ENCODE measurements at places on chromosomes 6 and 20.

- no peak for DNase-seq
Measured at GRCh38 chr6:56820060-56820459, 134.8 kb upstream of the BEND6 start.

DNA sequence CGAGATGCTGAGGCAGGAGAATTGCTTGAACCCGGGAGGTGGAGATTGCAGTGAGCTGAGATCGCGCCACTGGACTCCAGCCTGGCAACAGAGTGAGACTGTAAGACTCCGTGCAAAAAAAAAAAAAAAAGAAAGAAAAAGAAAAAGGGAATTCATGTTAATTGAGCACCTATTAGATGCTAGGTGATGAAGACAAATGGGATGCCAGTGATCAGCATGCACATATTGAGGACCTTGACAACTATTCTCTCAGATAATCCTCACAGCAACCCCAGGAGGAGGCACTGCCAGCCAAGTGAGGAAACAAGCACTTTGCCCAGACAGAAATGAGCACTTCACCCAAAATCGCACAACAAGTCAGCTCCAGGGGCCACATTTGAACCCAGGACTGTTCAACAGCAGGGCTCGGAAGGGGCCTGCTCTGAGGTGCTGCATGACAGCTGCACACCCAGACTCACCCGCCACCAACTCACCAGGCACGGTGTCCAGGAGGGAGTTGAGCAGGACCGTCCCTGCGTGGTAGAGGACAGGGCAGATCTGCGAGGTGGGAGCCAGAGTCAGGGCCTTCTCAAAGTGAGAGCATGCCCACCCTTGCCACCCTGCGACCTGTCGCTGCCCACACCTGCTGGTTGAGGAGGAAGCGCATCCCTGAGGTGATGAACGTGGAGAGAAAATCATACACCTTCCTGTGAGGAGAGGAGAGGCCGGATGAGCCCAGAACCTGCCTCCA lies 4.6 kb downstream of the PLTP start:
- DNase-seq, result no peak

DNA sequence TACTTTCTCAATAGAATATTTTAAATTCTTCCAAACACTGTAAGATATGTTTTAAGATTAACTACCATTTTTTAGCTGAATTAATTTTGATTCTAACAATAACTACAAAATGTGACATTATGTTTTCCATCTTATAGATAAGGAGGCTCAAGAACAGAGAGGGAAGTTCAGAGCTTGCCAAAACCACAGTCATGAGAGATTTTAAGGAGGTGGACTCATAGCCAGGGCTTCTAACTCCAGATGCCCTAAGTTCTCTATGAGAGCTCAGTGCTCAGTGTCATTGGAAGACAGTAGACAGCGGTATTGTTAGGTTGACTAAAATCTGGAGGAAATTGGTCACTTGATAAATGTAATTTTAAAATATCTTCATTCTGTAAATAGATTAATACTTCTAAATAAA lies 144.2 kb downstream of the PACRG start:
- no peak for DNase-seq

GRCh38 chr6:71474942-71475341 lies 186.3 kb downstream of the OGFRL1 start:
- no peak for DNase-seq

DNA sequence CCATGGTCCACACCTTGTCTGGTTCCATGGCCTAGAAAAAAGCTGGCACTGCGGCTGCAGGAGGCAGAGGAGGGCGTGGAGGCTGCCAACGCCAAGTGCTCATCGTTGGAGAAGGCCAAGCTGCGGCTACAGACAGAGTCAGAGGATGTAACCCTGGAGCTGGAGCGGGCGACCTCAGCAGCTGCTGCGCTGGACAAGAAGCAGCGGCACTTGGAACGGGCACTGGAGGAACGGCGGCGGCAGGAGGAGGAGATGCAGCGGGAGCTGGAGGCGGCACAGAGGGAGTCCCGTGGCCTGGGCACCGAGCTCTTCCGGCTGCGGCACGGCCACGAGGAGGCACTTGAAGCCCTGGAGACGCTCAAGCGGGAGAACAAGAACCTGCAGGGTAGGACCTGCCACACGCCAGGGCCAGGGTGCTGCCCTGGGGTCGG lies 43.4 kb downstream of the MYH7B start:
- no peak for DNase-seq

DNA sequence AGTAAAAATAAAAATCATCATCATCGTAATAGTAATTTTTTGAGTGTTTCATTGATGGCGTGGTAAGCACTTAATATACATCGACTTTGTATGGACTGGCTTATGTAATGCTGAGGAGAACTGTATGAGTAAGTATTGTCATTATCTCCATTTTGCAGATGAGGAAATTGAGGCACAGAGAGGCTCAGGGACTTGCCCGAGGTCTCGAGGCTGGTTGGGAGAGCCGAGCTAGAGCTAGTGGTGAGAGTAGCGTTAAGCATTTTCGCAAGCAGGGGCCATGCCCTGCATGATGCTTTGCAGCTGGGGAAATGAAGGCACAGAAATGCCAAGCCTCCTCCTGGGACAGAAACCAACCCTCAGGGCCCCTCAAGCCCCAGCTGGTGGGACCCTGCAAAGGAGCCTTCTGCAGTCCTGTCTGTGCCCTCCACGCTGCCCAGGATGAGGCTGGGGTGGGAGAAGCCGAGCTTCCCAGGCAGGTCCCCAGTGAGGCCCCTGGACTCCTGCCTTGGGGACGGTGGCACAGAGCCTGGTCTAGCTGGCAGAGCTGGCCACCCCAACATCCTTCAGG lies 31.1 kb upstream of the STX16 start:
- no peak for DNase-seq

DNA sequence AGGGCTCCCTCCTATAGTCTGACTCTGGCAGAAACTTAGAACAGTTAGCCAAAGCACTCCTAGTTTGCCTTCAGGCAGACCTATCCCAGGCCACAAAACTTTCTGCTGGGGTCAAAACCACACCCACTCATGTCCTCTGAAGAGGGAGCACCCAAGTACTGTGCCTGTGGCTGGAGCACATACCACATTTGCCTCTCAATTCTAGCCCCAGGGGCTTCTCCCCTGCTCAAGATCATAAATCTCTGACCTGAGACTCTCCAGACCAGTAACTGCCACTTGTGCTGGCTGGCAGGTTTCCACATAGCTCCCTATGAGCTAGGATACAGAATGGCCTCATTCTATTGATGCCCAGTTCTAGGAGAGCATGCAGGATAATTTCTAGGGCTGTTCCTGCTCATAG lies 781.0 kb downstream of the EYS start:
- DNase-seq, result no peak

GRCh38 chr6:43113431-43114260 lies 37.5 kb downstream of the PTK7 start:
- no peak for DNase-seq

DNA sequence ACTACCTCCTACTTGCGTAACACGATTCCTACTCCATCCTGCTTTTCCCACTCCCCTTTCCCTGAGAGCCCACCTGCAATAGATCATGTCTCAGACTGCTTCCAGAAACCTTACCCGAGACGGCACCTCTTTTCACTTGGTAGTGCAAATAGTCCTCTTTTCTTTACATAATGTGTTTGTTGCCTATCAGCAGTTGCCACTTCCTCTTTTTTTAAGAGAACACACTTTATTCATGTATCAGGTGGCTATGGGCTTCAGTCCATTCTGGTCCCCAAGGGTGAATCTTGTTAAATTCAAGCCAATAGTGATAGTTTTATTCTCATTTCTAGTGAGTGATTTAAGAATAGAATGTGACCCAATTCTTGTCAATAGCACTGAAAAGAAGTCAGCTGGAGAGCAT lies 57.7 kb upstream of the FERMT1 start:
- DNase-seq, result no peak

GRCh38 chr6:79188885-79189480 lies 45.5 kb downstream of the HMGN3 start:
- DNase-seq, result no peak

GRCh38 chr6:14002176-14002947 lies 77.6 kb downstream of the RNF182 start:
- no peak for DNase-seq

GRCh38 chr20:45008521-45009049 lies 42.3 kb downstream of the STK4 start:
- DNase-seq, result no peak

GRCh38 chr20:11001302-11001701 lies 327.5 kb upstream of the JAG1 start:
- no peak for DNase-seq

DNA sequence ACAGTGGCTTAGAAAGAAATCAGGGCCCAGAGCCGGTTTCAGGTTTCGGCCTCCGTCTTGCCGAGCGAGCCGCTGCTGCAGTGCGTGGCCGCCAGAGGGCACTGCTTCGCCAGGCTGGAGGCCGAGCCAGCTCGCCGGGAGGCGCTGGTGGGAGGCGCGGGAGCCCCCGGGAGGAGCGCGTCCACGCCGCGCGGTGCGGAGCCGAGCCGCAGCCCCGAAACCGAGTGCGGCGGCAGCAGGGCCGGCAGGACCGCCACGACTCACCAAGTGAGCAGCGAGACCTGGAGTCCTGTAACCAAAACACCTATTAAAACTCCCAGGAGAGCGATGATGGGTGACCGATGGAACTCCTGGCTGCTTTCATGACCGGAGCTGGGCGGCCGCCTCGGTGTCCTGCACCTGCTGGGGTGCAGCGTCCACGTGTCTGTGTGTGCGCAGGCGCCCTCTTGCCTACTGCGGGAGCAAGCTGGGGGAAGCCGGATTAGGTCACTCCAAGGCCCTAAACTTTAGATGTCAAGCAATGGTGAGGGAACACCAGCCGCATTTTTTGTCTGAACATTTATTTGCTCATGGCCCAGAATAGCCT lies 186.9 kb upstream of the UST start:
- peak; percentile 34 for DNase-seq

GRCh38 chr20:11728937-11729336 lies 188.8 kb upstream of the BTBD3 start:
- DNase-seq, result no peak

DNA sequence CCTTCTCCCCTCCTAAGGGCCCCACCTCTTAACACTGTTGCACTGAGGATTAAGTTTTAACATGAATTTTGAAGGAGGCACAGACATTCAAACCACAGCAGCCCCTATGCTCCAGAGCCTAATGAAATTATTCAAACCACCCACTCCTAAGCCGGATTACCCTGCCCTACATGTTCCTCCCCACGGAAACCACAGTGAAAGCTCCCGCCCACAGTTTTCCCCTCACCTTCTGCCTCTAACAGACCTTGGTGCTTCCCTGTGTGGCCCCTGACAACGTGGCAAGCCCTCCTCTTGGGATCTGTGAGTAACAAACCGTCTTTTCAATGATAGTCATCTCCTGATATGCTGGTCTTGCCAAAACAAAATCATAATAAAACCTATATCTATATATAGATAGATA lies 74.8 kb downstream of the RIN2 start:
- DNase-seq, result no peak

DNA sequence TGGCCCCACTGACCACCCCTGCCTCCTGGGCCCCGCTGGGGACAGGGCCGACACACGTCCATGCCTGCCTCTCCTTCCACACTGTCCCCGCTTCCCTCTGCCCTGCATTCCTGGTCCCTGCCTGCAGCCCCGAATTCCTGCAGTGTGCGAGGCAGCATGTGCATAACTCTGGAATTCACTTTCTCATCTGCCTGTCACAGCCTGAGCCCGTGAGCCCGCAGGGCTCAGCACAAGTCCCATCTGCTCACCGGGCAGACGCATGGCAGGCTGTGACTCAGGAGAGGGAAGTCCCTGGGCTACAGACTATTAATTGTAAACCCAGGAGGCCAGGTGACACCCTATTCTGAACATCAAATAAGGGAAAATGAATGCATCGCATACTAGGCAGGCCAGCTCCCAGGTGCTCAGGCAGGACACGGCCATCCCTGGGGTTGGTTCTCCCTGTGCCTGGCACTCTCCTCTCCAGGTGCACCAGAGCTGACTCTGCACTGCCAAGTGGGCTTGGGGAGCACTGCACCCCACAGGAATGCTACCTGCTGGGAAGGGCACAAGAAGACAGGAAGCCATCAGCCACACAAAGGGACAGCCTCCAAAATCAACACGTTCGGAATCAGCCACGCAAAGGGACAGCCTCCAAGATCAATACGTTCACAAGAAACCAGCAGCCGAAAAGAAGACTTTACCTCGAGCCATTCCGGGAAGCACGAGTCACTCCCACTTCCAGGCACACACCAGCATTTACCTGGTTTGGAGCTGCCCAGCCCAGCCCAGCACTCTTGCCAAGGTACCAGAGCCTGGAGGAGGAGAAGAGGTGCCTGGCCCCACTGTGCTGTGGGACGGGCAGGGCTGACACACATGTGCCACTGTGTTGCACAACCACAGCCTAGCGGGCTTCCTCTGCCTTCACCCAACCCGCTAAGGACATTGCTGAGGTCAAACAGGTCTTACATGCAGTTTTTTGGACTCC lies 65.9 kb downstream of the DLL1 start:
- no peak for DNase-seq

- no peak for DNase-seq
Measured at GRCh38 chr20:38703526-38703925, 20.8 kb upstream of the SLC32A1 start.

DNA sequence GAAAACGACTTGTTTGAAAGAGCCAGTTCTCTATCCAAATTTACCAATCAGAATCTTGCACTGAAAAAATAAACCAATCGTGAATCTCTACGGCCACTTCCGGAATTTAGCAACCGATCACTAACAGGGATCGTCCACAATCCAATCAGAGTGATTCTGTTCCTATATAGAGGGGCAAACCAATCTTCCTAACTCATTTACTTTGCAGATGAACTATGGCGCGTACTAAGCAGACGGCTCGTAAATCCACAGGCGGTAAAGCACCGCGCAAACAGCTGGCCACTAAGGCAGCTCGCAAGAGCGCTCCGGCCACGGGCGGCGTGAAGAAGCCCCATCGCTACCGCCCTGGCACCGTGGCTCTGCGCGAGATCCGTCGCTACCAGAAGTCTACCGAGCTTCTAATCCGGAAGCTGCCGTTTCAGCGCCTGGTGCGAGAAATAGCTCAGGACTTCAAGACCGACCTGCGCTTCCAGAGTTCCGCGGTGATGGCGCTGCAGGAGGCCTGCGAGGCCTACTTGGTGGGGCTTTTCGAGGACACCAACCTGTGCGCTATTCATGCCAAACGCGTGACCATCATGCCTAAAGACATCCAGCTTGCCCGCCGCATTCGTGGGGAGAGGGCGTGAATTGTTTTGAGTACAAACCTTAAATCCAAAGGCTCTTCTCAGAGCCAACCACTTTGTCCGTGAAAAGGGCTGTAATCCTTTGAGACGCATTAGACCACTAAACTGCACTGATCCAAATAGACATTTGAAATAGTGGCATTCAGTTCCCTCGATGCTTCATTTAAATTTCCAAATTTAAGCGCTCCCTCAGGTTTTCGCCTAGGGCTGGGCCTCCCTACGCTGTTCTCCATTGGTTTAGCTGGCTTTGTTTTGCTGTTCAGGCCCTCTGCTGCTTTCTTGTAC lies 138.0 kb downstream of the HFE start:
- no peak for DNase-seq

GRCh38 chr6:163564534-163564933 lies 150.0 kb downstream of the QKI start:
- no peak for DNase-seq

DNA sequence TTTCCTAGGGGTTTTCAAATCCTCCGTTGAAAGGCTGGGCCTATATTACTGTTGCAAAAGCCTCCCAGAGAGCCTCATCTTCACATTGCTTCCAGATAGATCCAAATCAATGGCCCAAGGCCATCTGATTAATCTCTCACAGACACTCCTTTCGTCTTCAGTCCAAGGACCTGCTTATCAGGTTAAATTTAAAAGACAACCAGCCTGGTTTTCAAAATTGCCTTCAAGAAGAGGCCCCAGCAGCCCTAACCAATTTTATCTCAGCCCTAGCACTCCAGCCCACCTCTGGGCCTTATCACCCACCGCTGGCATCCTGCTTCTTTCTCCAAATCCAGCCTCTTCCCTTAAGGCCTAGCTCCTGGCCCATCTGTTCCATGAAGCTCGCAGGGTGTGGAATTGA lies 15.5 kb upstream of the CCND3 start:
- DNase-seq, result no peak
